ENCODE measurements at places on chromosomes 1 and 21. TPM values are rescaled to one million over a fixed set of nuclear protein-coding genes. Genes with fewer than 3 reads are reported as not detected.

- DNase-seq: no peak
Measured at GRCh38 chr1:30642391-30643120, 80.8 kb downstream of the MATN1 start.

DNA sequence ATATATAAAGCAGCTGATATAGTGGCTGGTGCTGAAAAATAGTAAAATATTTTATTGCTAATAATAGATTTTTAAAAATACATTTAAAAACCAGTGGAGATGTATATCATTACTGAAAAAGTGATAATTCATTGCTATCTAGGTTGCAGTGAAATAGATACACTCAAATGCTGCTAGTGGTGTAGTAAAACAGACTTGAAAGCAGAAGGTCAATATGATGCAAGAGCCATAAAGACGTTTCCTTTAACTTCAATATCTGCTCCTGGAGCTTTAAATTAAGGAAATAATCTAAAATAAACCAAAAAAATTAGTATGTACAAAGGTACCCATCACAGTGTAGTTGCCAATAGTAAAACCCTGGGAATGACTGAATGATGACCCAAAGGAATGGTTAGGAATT is 26.2 kb downstream of the RHEX start:
- no peak for DNase-seq

- no peak for DNase-seq
Measured at GRCh38 chr1:26717017-26717491, 21.2 kb downstream of the ARID1A start.

DNA sequence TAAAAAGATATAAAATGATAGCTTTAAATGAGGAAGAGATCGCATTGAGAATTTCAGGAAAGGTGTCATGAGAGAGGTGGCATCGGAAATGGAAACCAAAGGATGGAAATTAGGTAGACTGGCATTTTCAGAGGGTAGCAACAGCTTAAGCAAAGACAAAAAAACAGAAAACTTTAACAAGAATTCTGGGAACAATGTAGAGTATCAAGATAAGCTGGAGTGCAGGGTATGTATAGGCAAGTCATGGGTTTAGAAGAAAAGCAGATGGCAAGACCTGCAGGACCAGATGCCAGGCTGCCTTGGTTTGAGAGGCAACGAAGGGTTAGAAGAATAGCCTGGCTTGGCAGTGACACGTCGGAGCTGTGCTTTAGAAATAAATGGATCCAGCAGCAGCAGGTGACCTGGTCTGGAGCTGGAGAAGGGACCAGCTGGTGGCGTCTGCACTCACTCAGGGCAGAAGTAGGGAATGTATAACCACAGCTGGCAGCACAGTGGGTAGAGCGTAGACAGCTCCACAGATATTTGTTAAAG is 149.4 kb upstream of the TIAM1 start:
- no peak for DNase-seq

DNA sequence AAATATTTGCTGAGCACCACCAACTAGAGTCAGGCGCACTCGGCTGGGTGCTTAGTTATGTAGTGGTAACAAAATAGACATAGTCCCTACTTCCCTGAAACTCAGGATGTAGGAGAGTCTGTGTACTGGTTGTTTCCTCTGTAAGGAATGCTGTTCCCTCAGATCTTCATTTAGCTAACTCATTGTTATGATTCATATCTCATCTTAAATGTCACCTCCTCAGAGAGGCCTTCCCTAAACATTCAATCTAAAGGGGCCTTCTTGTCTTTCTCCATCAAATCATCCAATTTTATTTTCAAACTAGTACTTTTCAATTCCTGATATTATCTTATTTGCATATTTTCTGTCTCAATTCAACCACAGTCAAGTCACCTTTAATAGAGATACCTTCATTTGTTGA is 132.9 kb downstream of the PIK3R3 start:
- no peak for DNase-seq

Gene NECAP2
- polyA plus RNA-seq: 49.9 TPM

DNA sequence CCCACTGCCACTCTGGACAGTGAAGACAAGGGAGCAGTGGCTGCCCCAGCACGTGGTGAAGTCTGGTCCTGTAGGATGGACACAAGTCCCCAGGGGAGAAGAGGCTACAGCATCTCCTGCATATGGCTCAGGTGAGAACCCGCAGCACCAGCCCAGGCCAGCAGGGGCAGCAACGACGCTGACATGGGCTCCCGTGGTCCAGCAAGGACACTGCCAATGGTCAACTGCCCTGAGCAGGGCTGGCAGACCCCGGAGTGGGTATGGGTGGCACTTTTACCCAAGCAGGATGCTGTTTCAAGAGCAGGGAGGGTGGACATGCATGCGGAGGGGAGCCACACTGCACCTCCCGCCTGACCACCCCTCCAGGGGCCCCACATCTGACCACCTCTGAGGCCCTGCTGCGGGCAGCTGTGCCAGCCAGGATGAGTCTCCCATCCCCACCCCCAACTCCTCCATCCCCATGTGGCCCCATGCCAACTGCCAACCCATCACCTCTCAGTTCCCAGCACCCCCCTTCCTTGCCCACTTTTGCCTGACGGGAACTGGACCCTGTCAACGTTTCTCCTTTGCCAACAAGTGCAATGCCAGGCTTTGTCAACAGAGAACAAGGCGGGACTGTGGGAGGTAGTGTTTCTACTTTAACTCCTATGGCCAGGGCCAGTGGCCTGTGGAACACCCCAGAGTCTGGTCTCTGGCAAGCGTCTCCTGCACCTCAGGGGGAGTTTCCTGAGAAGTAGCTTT is 8.6 kb downstream of the MORN1 start:
- DNase-seq: peak; percentile 55

Gene TPTE
- polyA plus RNA-seq: not detected

- DNase-seq: no peak
Measured at GRCh38 chr1:29315262-29315661, 78.9 kb downstream of the PTPRU start.

GRCh38 chr21:38914528-38915293 is 109.0 kb downstream of the ETS2 start:
- no peak for DNase-seq

DNA sequence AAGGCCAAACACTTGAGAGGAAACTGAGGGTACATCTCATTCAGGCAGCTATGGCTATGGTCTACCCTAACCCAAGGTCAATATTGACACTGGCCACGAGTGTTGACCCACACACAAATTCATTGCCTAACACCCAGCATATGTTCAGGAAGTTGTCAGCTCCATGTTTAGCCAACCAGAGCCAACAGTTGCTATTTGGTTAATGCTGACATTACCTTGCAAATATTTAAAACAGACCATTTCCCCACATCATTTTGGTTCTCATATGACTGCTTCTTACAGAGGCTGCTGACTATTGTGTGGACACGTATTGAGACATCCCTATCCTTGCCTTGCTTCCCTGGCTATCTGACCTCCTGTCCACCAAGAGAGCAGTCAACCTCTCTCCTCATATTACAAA is 97.3 kb downstream of the LMX1A start:
- DNase-seq: no peak

GRCh38 chr21:39670701-39671100 is 58.0 kb downstream of the B3GALT5 start:
- DNase-seq: no peak

Measured in kidney (tissue), 22 donors.